Left cardiac atrium (tissue), 4 donors: ENCODE measurements at places on chromosomes 4 and X.
A peak's percentile ranks its signal among the peaks of the same experiment; 100 is the strongest.

DNA sequence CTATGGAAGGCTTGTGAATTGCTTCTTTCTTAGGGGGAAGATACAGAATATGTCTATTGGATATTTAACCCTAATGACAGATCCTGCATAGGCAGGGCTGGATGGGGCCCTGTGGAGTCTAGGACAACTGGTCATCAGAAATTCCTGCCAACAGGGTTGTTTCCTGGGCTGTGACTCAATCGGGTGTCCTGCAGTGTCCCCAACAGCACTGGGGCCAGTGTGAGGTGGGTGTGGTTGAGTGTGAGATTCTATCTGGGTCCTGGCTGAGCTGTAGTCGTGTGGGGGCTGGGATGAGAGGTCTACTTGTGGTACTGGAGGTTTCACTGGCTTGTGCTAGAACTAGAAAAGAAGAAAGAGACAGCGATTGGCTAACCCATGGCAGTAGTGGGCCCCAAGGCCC is 87.3 kb upstream of the WDR1 start:
- no peak for DNase-seq

GRCh38 chr4:121448231-121448630 is 67.4 kb upstream of the QRFPR start:
- no peak for DNase-seq

- DNase-seq = peak; percentile 34
Observed at GRCh38 chrX:46575991-46576392, 2.4 kb downstream of the CHST7 start.

DNA sequence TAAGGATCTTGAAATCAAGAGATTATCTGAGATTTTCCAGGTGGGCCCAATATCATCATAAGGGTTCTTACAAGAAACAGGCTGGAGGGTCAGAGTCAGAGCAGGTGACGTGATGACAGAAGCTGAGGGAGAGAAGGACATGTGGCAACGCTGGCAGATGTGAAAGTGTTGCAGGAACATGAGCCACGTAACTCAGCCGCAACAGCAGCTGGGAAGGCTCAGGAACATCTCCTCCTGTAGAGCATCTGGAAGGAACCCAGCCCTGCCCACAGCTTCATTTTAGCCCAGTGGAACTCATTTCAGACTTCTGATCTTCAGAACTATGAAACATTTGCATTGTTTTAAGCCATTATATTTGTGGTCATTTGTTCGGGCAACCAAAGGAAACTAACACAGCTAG is 156.3 kb upstream of the VEGFC start:
- DNase-seq = no peak

- DNase-seq = no peak
Observed at GRCh38 chr4:80507507-80507906, 172.0 kb downstream of the CFAP299 start.

GRCh38 chrX:154436374-154436982 is 476 bp upstream of the GDI1 start:
- peak; percentile 53 for DNase-seq
